ENCODE measurements at places on chromosomes 12 and 14.

- DNase-seq, result no peak
These were observed 11.8 kb downstream of the OTUB2 start for GRCh38 chr14:94037954-94038353.

DNA sequence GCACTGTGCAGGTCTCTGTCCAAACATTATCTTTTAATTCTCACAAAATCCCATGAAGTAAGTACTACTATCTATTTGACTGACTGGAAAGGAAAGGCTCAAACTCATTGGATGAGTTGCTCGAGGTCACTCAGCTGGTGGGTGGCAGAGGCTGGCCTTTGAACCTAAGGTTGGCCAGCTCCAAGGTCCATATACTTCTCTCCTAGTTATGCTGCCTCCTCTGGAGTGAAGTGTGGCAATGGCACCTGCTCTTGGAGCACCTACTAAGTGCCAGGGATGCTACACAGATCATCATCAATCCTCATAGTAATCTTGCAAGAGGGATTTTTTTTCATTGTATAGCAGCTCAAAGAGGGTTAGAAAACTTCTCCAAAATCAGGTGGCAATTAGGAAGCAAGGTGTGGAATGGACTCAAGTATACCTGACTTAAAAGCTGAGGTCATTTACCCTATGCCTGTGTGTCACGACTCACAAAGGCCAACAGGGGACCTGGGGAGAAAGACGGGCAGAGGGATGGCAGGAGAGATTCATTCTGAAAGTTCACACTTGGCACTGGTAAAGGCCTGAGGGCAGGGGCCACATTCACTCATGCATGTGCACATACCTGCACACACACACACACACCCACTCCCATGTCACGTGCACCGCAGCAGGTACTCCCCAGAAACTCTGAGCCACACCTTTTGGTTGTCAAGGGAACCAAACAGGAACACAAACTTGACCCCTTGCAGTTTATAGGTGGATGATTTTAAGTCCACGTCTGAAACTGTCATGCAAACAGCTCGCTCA lies 146.4 kb downstream of the FOXN3 start:
- peak; percentile 23 for DNase-seq

- DNase-seq, result no peak
These were observed 2.0 kb upstream of the ALX1 start for GRCh38 chr12:85277900-85278597.

- no peak for DNase-seq
These were observed 17.5 kb downstream of the STON2 start for GRCh38 chr14:81382517-81383225.

- no peak for DNase-seq
These were observed 60.1 kb upstream of the RESF1 start for GRCh38 chr12:31899109-31899508.

- DNase-seq, result no peak
These were observed 926.6 kb upstream of the TMEM132C start for GRCh38 chr12:127340381-127340780.

- DNase-seq, result no peak
These were observed 83.2 kb downstream of the ALG10B start for GRCh38 chr12:38399711-38400206.

DNA sequence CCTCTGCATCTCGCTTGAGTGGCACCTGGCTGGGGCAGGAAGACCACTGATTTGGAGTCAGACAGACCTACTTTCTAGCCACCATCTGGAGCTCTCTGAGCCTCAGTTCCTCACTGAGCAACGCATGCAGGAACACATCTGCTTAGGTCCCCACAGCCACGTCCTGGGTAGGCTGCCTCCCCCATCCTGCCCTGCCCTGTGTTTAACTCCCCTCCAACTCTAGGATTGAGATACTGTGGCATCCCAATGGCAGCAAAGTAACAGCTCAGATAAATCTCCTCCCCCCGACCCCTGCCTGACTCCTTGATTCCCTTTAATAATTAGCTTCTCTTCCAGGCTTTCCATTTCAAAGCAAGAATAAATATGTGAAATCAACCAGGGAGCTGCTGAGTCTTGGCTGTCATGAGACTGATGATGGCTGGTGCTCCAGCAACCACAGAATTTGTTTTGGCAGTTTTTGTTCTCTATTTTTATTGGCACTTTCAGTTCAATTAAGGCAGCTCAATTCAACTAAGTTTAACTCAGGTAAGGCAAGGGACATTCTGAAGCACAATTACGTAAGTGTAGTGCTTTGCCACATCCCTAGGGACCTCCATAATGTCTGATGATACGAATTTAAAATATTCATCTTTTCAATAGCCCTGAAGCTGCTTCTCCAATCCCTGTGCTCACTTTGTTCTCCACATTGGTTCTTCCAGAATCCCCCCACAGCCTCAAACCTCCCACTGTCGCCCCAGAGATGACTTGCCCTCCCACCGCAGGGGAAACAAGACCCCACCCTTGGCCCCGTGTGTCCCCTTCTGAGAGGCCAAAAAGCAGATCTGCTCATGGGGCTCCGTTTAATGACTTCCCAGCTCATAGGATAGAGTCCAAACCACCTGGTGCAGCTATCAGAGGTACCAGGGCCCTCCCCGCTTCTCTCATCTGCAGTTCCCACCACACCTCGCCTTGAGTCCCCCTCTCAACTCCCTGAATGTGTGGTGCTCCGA lies 58.2 kb downstream of the ESR2 start:
- DNase-seq, result no peak

DNA sequence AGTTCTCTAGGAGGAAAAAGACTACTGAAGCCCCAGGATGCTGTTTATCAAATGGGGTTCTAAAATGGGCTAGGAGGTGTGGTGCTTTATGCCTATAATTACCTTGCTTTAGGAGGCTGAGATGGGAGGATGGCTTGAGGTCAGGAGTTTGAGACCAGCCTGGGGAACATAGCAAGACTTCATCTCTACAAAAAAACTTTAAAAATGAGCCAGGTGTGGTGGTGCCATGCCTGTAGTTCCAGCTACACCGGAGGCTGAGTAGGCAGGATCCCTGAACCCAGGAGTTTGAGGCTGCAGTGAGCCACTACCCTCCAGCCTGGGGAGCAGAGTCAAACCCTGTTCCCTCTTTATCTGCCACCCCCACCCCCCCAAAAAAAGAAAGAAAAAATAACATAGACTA lies 23.3 kb upstream of the SLC2A3 start:
- no peak for DNase-seq

DNA sequence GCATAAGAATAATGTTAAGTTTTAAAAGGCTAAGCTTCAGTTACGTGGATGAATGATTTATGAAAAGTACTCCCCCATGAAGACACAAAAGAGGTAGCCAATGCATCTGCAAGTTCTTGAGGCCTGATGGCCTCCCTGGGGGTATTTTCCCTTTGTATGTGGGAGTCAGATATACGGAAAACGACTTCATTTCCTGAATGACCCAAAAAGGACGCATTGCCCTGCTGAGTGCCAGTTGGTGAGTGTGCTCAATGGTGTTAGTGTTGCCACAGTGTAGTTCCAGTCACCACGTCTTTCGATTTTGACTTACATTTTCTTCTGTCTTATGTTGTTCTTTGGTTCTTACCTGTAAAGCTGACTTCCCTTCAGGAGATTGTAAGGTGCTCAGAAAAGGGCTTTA lies 8.0 kb downstream of the ETV6 start:
- no peak for DNase-seq

- DNase-seq, result no peak
These were observed 154.2 kb upstream of the MYL2 start for GRCh38 chr12:111074559-111074958.

DNA sequence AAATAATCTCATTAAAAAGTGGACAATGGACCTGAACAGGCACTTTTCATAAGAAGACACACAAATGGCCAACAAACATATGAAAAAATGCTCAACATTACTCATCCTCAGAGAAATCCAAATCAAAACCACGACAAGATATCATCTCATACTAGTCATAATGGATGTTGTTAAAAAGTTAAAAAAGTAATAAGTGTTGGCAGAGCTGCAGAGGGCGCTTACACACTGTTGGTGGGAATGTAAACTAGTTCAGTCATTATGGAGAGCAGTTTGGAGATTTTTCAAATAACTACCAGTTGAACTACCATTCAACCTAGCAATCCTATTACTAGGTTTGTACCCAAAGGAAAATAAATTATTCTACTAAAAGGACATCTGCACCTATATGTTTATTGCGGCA lies 47.2 kb downstream of the FOXG1 start:
- no peak for DNase-seq

DNA sequence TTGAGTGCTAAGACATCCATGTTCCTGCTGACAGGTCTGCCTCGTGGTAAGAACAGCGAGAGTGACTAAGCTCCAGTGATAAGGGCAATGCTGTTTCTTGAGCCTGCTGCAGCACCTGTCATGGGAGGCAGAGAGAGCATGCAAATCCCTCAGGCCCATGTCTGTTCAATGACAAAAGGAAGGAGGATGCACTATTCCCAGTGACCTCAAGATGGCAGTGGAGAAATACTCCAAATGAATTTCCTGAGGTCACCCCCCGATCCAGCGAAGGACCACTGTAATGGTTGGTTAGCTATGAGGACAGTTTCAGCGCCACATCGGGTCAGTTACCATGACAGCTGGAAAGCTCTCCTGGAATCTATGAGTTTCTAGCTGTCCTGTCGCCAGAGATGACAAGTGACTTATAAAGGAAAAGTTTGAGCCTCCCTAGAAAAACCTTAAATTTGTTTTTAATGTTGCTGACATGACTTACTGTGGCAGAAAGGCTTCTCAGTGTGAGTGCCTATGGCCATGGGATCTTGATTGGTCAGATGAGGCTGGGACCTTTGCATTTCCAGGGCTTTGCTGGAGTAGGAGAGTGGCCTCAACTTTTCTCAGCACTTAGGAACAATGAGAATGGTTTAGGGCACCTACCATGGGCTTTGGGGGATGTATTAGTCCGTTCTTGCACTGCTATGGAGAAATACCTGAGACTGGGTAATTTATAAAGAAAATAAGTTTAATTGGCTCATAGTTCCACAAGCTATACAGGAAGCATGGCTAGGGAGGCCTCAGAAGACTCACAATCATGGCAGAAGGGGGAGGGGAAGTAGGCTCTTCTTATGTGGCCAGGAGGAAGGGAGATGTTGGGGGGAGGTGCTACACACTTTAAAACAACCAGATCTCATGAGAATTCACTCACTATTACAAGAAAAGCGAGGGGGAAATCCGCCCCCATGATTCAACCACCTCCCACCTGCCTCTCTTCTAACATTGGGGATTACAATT lies 88.0 kb upstream of the TMEM260 start:
- DNase-seq, result peak; percentile 22

- no peak for DNase-seq
These were observed 22.0 kb upstream of the HIF1A start for GRCh38 chr14:61673305-61673704.

GRCh38 chr12:8870586-8870985 lies 43.7 kb upstream of the PHC1 start:
- DNase-seq, result no peak

- DNase-seq, result no peak
These were observed 115.5 kb downstream of the EML1 start for GRCh38 chr14:99908653-99909250.

- DNase-seq, result no peak
These were observed 15.2 kb downstream of the ERC1 start for GRCh38 chr12:1006255-1006654.

- no peak for DNase-seq
These were observed 27.2 kb upstream of the RGS6 start for GRCh38 chr14:71905031-71905430.

- no peak for DNase-seq
These were observed 56.0 kb downstream of the TTC9 start for GRCh38 chr14:70697701-70698100.

DNA sequence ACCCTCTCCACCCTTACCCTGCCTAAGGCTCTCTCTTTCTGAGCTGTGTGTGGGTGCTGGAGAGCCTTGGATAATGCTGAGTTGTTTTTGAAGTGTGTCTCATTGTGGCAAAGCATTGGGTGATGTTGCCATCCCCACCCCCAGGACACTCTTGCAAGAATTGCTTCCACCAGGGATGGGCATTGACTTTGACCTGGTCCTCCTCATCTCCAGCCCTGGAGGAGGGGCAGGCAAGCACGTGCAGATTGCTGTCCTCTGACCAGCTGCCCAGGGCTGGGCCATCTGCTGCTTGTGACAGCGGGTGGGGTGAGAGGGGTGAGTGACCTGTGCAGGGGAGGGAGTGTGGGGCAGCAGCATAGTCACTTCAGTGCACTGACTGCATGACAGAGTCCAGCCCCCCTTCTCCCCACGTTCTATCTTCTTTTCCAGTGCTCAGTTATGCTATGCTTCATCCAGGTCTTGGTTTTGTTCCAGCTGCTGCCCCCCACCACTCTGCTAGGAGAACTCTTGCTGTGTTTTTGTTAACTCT lies 26.2 kb downstream of the SUSD6 start:
- DNase-seq, result no peak

DNA sequence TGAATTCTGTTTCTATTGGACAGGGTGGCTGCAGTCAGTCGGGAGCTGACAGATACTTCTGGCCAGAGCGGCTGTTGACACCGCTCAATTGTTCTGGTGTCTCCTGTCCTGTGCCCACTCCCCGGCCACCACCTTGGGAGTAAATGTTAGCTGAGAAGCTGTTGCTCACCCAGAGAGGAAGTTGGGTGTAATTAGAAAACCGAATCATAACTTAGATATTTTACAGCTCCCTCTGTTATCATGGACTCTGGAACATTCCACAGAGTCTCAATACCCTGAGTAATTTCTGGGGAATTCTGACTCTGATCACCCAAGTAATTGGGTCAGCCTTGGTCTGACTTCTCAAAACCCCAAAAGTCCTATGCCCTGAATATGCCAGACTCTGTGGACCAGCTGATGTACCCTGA lies 58.3 kb upstream of the RFLNA start:
- no peak for DNase-seq

- no peak for DNase-seq
These were observed 47.1 kb downstream of the SERPINA3 start for GRCh38 chr14:94659256-94659655.

DNA sequence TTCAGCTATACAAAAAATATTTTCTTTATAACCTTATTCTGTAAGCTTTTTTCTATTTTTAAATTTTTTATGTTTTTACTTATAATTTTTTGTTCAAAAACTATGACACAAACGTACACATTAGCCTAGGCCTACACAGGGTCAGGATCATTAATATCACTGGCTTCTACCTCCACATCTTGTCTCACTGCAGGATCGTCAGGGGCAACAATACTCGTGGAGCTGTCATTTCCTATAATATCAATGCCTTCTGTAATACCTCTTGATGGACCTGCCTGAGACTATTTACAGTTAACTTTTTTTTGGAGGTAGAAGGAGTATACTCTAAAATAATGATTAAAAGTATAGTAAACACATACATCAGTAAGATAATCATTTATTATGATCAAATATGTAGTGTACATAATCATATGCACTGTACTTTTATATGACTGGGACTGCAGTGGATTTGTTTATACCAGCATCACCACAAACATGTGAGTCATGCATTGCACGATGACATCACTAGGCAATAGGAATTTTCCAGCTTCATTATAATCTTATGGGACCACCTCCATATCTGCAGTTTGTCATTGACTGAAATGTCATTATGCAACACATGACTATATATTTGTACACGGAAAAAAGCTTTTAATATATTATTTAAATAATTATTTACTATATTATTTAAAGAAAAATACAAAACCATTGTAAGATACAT lies 18.5 kb upstream of the PMCH start:
- no peak for DNase-seq
